ENCODE measurements at places on chromosomes 7 and 10.

GRCh38 chr7:83819911-83820310 is 171.0 kb upstream of the SEMA3E start:
- DNase-seq = no peak

DNA sequence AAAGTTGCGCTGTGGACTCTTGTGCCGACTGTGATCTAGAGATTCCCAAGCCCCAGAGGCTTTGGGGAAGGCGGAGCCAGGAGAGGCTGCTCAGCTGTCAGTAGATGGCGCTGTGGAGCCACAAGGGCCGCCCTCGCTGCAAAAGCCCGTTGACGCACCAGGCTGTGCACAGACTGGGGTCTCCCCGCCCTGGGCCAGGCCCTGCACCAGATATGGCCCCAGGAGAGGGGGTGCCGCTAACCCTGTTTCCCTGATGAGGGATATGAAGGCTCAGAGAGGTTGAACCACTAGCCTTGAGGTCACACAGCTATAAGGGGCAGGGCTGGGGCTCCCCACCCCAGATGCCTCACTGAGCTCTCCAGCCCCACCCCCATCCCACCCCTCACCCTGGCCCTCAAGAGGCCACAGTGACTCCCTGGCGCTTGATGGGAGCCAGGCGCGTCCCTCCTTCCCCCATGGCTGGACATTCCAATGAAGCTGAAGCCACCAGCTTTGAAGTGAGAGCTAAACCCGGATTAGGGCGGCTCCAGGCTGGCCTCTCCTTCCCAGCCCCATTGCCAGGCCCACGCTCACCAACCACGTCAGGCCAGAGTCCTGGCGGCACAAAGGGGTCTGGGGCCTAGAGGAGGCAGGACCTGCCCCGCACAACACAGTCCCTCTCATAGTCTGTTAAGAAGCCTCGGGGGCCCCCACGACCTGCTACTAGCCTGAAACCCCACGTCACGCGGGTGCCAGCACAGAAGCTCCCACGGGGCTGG is 26.4 kb downstream of the MYL10 start:
- peak; percentile 20 for DNase-seq

DNA sequence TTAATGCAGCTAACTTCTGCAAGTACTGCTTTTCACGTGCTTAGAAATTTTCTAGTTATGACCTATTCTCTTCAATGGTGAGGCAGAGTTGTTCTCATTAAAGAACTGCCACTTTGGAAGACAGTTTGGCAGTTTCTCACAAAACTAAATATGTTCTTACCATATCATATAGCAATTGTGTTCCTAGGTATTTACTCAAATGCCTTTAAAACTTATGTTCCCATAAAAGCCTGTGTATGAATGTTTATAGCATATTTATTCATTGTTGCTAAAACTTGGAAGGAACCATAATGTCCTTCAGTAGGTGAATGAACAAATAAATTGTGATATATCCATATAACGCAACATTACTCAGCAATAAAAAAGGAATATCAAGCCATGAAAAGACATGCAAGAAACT is 555.1 kb upstream of the POT1 start:
- no peak for DNase-seq

DNA sequence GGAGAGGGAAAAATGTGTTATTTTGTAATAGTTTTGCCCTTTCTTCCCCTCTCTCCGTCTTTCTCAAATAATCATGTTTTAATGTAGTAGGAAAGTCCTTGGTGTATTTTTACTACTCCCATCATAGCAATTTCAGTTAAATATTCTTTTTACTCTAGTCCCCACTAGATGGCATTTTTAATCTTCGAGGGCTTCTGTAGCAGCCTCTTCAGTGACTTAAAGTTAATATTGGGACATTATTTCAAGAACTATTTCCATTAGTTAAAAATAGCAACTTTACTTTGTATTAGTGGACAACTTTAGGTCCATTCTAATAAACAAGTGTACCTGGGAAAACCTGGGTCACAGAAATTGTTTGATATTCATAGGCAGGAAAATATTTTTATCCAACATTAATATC is 23.0 kb downstream of the EDRF1 start:
- DNase-seq = no peak

GRCh38 chr10:42973870-42974692 is 102.8 kb upstream of the RET start:
- no peak for DNase-seq

DNA sequence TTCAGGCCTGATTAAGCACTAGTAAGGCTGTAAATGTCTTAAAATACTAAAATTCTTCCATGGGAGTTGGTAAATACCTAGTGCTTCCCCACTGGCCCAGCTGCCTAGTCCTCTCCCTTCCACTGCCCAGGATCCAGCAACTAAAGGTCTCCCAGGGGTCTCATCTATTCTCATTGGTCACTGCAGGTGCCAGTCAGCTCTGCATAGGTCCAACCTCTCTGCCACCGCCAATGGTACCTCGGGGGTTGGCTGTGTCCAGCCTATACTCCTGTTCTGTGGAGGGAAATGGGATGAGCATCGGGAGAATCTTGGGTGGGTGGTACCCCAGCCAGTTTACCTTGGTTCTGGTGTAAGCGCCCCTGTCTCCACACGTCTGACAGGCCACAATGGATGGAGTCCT is 6.1 kb upstream of the CREB5 start:
- DNase-seq = no peak

DNA sequence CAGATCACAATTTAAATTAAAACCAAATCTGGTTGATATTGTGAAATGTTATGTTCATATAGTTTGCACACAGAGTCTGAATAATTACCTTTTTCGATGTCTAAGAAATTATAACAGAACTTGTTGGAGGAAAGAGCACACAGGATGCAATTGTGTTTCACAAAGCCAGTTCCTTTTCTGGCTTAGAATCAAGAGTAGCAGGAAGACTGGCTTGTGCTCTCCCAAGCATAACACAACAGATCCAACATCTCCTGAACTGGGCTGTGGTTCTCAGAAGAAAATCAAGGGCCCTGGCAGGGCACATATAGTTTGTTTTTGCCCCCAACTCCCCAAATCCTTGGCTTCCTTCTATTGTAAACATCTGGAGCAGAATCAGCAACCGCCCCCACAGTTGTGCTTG is 62.7 kb downstream of the LRRC4 start:
- DNase-seq = no peak

DNA sequence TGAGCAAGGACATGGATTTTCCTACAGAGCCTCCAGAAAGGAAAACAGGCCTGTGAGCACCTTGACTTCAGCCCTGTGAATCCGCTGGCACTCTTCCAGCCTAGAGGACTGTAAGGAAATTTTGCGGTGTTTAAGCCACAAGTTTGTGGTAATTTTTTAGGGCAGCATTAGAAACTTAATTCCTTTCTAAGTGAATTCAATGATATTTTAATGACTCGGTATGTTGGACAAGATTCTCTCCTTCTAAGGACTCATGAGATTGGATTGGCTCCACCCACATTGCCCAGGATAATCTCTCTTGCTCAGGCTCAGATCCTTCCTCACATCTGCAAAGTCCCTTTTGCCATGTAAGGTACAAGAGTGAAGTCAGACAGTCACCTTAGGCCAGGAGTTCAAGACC is 4.5 kb downstream of the LYZL2 start:
- DNase-seq = no peak

DNA sequence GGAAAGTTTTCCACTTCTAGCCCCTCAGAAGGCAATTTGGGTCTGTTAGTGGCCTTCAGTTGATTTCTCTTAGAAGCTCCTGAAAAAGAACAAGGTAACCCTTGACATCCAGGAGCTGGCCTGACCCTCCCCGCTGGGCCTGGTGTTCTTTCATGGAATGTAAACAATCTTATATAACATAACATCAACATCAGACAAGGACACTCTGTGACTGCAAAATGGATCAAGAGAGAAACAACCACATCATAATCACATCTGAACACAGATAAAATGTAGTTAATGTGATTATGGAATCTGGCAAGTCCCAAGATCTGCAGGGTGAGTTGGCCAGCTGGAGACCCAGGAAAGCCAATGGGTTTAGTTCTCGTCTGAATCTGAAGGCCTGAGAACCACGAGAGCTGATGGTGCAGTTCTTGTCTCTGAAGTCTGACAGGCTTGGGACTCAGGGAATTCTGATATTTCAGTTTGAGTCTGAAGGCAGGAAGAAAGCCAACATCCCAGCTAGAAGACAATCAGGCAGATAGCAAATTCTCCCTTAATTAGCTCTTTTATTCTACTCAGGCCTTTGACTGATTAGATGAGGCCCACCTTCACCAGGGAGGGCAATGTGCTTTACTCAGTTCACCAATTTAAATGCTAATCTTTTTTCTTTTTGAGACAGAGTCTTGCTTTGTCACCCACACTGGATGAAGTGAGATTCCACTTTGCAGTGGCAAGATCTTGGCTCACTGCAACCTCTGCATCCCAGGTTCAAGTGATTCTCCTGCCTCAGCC is 91.4 kb upstream of the NAMPT start:
- DNase-seq = no peak

- no peak for DNase-seq
These were observed 975.2 kb downstream of the SORCS1 start for GRCh38 chr10:106189292-106189691.

DNA sequence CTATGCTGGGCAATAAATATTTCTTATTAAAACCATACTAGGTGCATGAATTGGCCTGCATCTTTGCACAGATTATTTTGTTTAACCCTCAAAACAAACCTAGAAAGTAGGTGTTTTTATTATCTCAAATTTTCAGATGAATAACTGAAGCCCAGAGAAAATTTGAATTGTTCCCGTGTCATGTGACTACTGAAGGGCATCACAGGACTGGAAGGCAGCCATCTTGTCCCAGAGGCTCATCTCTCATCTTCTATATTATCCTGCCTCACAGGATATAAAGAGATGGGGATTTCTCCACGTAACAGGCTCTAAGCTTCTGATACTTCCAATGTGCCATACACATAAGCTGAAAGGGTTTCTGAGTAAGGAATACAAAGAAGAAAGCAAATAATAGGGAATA is 84.0 kb upstream of the ODAD2 start:
- DNase-seq = no peak

DNA sequence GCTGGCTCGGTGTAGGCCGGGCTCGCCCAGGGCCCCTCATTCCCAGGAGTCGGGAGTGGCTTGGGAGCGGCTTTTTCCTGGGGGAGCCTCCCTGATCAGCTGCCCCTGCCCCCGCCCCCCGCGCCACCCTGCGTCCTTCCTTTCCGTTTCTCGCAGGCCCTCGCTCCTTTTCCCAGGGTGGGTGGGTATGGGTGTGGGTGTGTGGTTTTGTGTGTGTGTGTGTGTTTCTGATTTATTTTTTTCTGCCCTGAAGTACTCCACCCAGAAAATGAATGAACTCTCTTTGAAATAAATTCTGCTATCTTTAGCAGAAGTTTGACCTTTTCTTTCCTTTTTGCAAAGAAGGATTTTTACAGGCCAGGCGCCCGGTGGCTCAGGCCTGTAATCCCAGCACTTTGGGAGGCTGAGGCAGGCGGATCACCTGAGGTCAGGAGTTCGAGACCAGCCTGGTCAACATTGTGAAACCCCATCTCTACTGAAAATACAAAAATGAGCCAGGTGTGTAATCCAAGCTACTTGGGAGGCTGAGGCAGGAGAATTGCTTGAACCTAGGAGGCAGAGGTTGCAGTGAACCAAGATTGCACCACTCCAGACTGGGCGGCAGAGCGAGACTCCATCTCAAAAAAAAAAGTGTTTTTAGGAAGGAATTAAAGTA is 30.0 kb upstream of the AP5Z1 start:
- DNase-seq = no peak

- DNase-seq = no peak
These were observed 186.4 kb downstream of the PDE1C start for GRCh38 chr7:31883761-31884164.

- DNase-seq = no peak
These were observed 268.9 kb upstream of the SEMA3C start for GRCh38 chr7:81187753-81188152.

DNA sequence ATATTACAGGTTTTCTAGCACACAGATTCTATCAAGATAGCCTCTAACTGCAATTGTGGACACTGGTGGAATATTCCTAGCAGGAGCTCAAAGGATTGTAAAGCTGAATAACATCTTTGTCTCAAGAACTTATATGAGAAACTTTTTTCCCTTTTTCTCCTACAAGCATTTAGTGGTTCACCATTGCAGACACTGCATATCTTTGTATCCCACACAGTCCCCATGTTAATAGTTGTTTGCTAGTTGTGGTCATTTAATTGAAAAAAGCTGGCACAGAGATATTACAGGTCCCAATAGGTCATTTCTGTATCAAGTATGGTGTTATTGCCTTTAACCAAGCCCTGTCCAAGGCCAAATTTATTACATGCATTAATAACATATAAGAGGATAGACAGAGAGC is 226.2 kb upstream of the TCF7L2 start:
- no peak for DNase-seq

DNA sequence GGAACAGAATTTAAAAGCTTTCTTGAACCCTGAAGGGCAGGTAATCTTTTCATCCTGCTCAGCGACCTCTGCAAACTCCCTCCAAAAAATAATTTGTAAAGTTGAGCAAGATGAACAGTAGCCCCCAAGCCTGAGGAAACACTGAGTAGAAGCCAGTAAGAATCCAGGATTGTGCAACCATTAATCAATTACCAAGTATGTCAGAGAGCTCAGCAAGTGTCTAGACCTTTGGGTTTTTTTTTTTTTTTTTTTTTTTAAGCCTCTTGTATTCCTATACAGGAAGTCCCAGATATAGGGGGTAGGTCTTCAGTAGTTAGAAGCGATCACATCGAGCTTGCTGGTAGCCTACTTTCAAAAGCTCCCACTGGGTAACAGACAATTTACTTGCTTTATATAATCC is 155.2 kb downstream of the DGKI start:
- no peak for DNase-seq

DNA sequence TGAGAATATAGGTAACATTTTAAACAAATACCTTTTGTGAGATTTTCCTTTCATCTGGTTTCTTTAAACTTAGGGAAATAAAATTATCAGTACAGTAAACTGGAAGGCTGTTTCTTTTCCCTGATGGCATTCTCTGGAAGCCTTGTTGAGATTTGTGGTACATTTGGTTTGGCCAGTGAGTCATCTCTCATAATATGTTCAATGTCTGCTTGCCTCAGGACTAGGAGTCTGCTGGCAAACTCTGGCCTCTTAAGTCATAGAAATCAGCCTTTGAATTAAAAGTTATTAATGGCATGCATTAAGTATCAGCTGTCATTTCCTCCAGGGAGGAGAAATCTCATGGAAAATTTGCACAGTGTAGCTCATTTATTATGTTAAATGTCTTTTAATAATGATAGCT is 316.6 kb upstream of the KIAA1217 start:
- DNase-seq = no peak

- no peak for DNase-seq
These were observed 4.2 kb downstream of the TAS2R60 start for GRCh38 chr7:143447466-143447865.

DNA sequence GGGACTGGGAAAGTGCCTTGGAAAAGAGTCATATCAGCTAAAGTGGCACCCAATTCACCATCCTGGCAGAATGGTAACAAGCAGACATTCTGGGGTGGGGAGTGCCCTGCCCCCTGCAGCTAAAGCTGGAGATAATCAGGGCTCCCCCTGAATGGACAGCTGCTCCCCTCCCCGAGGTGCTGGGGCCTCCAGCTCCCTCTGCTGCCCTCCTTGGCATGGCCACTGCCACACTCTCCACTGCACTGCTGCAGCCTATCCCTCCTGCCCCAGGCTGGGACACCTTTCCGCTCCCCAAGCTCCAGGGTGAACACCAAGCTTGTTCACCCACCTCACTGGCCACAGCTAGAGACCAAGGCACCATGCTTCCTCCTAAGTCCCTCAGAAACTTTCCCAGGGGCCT is 9.8 kb upstream of the PARD3 start:
- no peak for DNase-seq
